ENCODE measurements at places on chromosomes 4 and X. TPM values are rescaled to one million over a fixed set of nuclear protein-coding genes. Genes with fewer than 3 reads are reported as not detected.

GRCh38 chr4:74540193-74540592 lies 95.3 kb downstream of the AREG start:
- DNase-seq, result no peak

DNA sequence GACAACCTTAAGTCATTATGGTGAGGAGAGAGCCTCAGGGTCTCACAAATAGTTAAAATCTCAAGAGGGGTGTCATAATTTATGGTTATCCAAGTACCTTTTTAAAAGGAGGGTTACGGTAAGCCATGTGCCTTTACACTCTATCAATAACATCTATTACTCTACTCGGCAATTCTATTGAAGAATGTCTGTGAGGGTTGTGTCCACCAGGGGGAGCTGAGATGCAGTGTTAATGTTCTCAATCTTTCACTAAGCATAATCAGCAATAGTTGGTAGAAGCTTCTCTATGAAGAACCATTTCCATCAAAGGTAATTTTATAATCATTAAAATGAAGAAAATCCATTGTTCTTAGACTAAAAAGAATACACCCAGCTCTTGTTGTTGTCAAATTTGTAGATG lies 457.4 kb downstream of the CENPC start:
- peak; percentile 41 for DNase-seq

The XPNPEP2 gene
- 4.1 TPM for total RNA-seq

The CXCL3 gene
- total RNA-seq, result 94.6 TPM

Data from stomach (tissue), 19 donors.